ENCODE measurements at places on chromosomes 2 and 18. TPM values are rescaled to one million over a fixed set of nuclear protein-coding genes. Genes with fewer than 3 reads are reported as not detected.

The SATB2 gene
- total RNA-seq, result 2.3 TPM

The ST8SIA3 gene
- under 0.01 TPM for total RNA-seq

The AMER3 gene
- not detected for total RNA-seq

The ACVR2A gene
- total RNA-seq, result 7.1 TPM

The MYOM1 gene
- 10.1 TPM for total RNA-seq
